ENCODE measurements at places on chromosomes 11 and 22. TPM values are rescaled to one million over a fixed set of nuclear protein-coding genes. Genes with fewer than 3 reads are reported as not detected.

DNA sequence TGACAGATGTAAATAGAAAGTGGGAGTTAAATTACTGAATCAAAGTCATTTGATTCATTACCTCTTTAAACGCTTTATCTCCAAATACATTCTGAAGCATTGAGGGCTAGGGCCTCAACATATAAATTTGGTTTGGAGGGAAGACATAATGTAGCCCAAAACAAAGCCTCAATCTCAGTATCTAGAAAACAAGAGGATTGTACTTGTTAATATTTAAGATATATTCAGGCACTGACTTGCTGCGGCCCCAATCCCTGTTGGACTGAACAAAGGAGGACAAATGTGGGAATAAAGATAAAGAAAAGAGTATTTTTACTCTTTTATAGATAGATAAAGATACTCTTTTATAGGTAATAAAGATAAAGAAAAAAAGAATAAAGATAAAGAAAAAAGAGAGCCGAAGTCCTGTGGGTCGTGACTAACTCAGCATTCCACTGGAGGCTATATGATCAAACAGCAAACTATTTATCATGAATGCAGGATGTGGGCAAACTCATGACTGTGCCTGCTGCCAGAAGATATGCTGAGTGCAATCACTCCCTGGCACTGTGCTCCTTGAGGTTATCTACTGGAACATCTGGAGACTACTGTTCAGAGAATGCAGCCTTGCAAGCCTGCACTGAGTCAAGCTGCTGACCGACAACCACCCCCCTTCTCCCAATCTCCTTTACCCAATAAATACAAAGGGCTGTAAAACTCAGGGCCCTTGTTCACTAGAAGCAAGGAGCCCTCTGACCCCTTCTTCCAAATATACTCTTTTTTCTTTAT, 6.9 kb downstream of the OR10V1 start:
- DNase-seq = no peak

Gene ZW10
- total RNA-seq = 12.5 TPM

DNA sequence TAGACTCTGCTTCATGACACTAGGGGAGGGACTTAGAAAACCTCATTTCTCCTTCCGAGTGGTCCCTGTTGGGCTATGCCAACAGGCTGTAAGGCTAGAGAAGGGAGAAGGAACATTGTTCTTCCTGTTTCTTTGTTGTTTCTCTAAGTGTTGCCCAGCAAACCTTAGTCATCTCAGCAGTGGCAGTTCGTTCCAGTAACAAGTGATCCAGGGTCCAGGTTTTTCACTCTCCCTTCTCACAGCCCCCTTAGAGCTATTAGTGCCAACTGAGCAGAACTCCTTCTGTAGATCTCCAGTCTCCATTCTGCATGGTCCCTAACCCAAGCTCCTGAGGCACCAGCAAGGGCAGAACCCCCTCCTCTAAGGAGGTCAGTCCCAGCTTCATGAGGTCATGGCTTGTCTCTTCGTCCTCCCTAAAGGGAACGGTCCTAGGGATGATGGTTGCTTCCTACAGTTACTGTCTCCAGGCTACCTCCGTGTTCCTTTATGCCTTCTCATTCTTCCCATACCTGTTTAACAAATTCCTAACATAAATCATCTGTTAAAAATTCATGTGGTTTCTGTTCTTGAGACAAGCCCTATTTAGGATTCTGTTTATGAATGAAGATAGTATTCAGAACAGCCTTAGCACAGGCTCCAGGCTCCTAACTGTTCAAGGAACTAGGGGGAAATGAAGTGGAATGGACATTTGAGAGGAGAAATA, 168.6 kb upstream of the UBASH3B start:
- DNase-seq = no peak

DNA sequence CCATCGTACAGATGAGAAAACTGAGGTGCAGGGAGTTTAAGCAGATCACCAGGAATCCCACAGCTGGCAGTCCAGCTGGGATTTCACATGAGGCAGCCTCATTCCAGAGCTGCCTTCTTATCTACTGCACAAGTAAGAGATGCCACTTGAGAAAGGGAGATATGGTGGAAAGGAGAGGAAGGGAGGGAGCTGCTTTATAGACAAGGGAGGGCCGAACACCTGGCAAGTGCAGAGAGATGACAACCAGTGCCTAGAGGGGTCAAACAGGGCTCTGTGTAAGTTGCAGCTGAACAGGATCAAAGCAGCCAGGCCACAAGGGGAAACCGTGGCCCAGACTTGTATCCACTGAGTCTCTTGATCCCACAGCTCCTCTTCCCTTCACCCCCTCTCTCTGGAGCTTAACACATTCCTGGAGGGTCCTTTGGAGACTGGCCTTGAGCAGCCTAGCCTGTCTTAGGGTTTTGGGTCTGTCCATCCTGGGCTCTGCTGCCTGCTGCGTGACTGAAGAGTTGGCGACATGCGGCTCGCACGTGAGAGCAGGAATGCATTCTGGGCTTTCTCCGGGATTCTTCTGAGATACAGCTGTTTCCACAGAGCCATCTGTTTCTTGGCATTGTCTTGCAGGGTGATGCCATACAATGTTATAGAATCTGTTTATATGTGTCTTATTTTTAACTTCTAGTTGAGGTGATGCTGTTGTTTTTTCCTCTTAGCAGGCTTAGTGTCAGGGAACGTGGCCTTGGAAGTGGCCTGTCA, 268.5 kb upstream of the SYN3 start:
- DNase-seq = no peak

GRCh38 chr22:39690881-39691605, 120.5 kb downstream of the CACNA1I start:
- no peak for DNase-seq

All from lung microvascular endothelial cell (primary cell).